NCI-H1436 treated with DMSO at 0.1 percent for 48 hours (cell line): ENCODE measurements at places on chromosomes 6 and 20.

- DNase-seq = no peak
Observed at GRCh38 chr6:89161326-89162046, 15.6 kb downstream of the PM20D2 start.

GRCh38 chr6:17859846-17860245, 127.6 kb downstream of the KIF13A start:
- DNase-seq = no peak

- DNase-seq = no peak
Observed at GRCh38 chr6:41492261-41492891, 53.8 kb upstream of the FOXP4 start.

DNA sequence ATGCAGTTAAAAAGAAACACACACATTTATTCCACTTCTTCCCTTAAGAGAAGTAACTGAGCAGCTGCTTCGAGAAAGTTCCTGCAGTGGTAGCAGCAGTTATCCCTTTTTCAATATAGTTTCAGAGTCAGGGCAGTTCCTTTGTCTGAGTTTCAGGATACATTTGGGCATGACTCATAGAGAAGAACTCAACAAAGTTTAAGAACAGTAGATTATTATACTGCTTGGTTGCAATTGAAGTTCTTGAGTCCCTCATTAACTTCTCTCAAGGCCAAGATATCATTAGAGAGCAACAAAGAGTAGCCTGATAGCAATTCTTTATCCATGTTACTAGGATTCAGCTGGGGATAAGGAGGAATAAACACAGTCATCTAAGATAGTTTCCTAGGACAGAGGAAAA, 54.4 kb downstream of the TPD52L1 start:
- no peak for DNase-seq

DNA sequence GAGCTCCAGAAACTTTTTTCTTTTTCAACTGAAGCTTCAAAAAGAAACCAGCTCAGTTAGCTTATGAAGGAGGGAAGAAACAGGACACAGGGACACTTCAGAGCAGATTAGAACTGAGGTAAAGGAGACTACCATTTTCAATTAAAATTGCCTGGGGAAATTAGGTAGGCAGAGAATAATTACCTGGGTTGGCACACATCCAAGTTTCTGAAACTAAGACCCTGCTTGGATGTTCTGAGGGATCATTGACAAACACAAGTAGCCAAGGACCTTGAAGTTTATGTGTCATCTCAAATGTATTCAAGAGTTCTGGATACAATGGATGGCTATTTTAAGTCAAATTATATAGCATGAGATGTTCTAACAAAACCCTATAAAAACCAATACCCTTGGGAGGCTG, 137.6 kb downstream of the PLCB4 start:
- DNase-seq = no peak

DNA sequence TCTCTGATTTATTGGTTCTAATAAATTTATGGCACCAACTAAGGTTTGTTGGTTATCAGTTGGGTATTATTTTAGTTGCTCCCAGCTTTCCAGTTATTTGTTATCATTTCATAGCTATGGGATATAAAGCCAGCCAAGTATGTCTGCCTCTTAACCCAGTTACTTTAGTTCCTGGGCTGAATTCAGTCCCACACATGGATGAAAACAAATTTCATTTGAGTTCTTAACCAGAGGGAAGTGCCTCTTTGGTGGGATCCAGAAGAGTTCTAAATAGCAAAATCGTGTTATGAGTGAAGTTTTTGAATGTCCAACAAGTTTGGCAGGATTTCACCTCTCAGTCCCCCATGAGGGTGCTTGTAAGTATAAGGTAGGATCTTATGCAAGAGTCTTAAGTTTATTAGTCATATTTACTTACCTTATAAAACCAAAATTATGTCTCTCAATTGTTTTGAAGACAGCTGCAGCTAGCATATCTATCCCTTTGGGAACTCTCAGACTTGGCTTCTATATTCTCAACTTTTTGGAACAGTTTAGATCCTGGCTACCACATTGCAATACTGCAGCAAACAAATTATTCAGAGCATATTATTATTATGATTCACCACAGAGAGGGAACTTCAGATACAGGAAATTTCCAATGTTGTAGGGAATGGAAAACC, 683.6 kb downstream of the BCKDHB start:
- no peak for DNase-seq

GRCh38 chr6:36297511-36297910, 27.7 kb downstream of the PNPLA1 start:
- no peak for DNase-seq
